ENCODE measurements at places on chromosomes 7 and 10.
A peak's percentile ranks its signal among the peaks of the same experiment; 100 is the strongest.

DNA sequence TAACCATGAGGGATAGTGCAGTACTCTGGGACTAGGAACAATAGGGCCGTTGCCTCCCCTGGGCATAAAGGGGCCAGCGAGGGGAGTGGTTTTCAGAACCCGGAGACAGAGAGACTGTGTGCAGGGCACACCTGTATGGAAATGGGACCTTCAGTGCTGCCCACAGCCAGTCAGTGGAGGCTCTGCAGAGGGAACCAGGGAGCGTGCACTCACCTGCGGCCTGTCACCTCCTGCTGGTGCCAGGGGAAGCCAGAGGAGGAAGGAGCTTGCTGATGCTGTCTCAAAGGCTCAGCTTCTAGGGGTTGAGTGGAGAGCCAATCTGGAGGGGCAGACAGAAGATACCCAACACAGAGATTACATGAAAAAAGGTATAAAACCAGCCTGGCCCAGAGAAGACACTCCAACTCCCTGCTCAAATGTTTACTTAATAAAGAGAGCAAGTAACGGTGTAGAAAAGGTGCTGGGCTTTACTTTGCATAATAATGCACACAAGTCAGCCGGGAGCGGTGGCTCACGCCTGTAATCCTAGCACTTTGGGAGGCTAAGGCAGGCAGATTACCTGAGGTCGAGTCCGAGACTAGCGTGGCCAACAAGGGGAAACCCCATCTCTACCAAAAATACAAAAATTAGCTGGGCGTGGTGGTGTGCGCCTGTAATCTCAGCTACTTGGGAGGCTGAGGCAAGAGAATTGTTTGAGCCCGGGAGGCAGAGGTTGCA, 35.5 kb upstream of the WAPL start:
- no peak for DNase-seq

- DNase-seq: no peak
Measured at GRCh38 chr10:11225935-11226334, 208.3 kb downstream of the CELF2 start.

- peak; percentile 94 for DNase-seq
Measured at GRCh38 chr10:76382381-76382851, 951.0 kb downstream of the LRMDA start.

- DNase-seq: no peak
Measured at GRCh38 chr7:157708919-157709295, 372.1 kb downstream of the DNAJB6 start.

DNA sequence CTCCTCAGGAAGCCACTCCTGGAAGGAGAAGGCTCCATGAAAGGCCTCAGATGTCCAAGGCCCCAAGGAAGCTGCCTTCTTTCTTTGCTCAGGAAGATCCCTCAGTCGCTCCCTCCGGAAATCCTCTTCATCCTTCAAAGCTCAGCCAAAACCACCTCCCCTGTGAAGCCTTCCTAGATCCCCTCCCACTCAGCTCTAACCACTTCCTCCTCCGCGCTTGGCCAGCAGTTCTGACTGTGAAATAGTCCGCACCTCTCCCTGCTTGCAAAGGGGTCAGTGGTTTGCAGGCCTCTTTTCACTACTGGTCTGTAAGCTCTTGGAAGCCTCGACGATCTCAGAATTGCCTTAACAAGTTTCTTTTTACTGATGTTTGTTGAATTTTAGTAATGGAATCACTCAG, 23.9 kb downstream of the PYROXD2 start:
- DNase-seq: no peak

DNA sequence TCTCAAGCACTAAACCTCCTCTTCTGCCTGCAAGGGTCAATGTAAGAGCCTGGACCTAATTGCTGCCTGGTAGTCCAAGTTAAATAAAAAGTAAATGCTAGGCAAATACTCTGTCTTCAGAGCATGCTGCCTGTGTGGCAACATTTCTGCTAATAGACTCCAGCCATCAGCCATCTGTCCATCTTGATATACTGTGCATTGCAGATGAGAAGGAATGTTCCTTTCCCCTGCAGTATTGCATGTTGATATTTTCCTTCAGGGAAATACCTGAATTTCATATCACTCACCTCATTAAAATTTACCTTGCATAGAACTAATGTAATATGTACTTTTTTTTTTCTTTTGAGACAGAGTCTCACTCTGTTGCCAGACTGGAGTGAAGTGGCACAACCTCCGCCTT, 87.9 kb downstream of the SLC16A9 start:
- no peak for DNase-seq

DNA sequence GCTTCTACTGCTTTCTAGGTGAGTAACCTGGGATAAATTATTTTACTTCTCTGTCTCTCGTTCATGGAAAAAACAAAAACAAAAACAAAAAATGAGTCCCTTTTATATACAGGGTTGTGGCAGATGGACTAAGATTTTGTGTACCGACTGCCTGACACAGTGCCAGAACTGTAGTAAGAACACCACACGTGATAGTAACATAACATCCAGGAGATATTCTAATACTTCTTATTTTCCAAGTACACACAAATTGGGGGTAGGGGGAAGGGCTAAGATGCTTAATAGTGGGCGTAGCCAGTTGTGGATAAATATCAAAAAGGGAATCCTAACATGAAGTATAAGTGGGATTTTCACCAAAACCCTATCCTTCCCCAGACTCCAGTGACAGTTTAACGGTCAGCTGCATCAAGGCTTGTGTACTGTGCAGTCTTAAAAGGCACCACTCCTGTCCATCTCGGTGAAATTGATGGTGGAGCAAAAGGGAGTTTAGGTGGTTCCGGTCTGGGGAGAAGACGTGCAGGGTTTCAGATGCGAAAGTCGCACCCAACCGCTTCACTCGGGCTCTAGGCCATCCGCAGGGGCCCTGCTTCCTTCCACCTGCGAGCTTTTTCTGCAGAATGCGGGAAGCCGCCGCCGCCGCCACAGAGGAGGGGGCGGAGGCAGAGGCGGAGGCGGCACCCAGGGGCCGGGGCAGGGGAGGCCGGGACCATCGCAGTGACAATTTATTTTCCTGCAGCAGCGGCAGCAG, at the start of gene STAMBPL1:
TSS of gene STAMBPL1 (plus strand) at position 712 of the 748 bp plus-strand sequence. CDS start 21,464 bp downstream, outside the sequence.
- no peak for DNase-seq

DNA sequence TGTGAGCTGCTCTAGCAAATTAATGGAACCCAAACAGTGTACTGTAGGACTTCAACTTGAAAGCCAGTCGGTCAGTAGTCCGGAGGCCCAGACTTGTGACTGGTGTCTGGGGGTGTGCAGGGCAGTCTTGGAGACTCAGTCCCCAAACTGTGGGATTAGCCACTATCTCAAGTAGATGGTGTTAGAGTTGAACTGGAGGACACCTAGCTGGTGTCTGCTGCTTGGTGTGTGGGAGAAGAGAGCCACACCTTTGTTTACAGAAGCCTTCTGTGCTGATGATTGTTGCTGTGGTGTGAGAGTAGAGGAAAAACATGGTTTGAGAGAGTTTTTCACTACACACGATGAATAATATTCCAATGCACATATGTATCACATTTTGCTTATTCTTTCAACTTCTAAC, 47.4 kb downstream of the CUL2 start:
- DNase-seq: no peak

GRCh38 chr10:119079599-119080520, 757 bp downstream of the EIF3A start:
- DNase-seq: peak; percentile 56

- DNase-seq: no peak
Measured at GRCh38 chr7:5476001-5476400, 52.4 kb upstream of the TNRC18 start.

DNA sequence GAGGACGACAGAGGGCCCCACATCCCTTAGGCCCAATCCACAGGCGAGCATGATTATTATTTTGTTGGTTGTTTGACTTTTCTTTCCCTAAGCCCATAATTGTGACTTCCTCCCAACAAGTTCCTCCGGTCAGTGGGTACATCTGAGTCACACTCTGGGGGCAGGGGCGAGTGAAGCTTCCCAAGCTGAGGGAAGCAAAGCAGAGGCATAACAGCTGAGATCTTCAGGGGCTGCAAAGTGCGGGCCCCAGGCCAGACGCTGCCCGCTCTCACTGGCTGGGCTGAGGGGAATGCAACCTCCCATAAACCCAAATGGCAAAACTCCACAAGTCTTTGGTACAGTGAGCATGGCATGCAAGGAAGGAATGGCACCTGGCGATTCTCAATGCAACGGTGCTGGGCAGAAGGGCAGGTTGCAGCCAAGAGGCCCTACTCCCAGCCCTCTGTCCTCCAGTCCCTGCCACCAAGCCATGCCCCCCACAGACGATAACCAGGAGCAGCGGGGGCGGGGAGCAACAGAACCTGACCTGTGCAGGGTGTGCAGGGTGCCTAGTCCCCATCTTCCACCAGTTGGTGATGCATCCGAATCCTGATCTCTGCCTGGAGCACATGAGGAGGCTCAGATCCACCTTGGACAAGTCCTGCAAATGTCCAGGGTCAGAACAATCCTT, 25.3 kb downstream of the TNS3 start:
- no peak for DNase-seq

DNA sequence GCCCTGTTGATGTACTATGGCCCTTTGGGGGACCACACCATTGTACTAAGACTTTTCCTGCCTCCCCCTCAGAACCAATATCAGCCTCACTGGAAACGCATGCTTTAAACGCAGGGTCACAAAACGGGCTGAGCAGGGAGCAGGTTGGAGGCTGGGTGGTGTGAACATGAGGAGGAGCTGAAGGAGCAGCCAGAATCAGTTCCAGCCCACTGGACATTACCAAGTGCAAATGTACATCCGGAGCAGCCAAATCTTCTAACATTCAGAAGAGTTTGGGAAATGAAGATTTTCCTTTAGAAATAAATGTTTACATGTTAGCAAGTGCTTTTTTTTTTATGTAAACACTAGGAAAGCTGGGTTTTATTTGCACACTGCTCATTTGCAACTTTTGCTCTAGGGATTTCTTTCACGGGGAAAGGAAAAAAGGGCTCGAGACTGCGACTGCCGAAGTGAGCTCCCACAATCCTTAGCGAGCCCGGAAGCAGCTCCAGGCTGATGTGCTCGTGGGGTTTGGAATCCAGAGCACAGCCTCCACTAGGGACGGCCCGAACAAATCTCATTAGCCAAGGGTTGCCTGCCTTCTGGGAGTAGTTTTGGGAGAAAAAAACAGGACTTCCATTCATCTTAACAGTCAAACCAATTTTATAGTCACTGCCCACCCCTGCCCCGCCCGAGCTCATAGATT, 108.0 kb upstream of the YAE1 start:
- DNase-seq: no peak

- no peak for DNase-seq
Measured at GRCh38 chr7:51301806-51302205, 14.8 kb downstream of the COBL start.
